ENCODE measurements at places on chromosomes 1 and 21.

GRCh38 chr1:5509664-5510452 is 482.4 kb downstream of the NPHP4 start:
- ATAC-seq, result peak; percentile 35

- ATAC-seq, result no peak
These were observed 20.6 kb downstream of the LUZP1 start for GRCh38 chr1:23148084-23148483.

DNA sequence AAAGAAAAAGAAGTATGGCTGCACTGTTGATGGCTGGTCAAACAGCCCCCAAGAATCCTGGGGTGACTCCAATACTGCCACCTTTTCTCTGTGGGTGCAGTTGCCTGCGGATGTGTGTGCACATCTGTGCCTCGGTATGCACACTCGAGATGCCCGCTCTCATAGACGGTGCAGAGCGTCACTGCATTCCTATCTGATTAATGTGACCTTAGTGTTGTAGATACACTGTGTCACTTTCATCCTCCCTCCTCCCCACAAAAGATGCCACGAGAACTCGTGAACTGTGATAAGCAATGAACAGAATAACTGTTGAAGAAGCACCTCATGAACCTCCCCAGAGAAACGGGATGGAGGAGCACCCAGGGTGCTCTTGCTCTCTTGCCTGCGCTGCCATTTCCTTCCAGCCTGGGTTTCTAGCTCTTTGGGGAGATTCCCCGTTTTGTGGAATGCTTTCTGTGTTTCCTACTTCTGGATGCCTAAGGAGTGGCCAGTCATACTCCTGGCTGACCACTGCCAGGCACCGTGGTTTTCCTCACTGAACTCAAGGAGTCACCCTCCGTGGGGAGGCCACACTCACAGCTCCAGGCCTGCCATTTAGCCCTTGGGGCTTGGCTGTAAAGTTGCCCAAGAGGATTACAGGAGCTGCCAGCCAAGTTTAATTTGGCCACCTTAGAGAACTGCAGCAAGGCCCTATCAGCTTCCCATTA is 32.0 kb downstream of the NTPCR start:
- ATAC-seq, result no peak

- ATAC-seq, result no peak
These were observed 23.8 kb upstream of the KIF26B start for GRCh38 chr1:245131026-245131393.

DNA sequence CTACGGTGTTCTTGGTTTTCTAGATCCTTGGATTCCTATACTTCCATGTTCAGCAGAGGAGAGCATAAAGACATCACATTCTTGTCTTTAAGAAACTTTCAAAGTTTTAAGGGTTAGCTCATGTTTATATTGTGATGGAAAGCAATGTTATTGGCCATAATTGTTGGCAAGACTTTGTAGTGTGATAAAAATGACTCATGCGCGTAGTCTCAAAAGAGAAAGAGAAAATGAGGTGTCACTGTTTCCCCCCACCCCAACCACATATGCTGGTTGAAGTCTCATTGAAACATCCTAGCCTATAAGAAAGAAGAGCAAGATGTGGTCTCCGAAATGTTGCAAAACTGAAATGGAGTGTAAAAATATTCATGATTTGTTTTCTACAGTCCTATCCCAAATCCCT is 348.8 kb downstream of the PTBP2 start:
- no peak for ATAC-seq

- peak; percentile 10 for ATAC-seq
These were observed 1.2 kb upstream of the FHAD1 start for GRCh38 chr1:15245593-15246360.

DNA sequence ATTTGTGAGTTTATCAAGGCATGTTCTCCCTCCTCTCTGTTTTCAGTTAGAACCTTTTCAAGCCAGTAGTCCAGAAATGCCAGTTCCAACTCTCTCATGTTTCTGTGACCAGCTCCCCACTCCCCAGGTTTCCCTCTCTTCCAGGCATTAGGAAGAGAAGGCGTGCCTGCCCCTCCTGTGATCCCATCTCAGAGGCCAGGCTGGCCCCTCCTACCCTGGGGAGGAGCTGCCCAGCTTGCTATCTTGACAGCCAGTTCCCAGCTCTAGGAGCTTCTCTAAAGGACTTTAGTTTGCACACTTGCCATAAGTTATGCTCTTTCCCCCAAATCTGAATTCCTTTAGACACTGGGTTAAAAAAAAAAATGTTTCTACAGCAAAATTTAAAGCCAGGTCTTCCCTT is 8.9 kb downstream of the HYI start:
- ATAC-seq, result no peak

- ATAC-seq, result no peak
These were observed 684 bp downstream of the LTN1 start for GRCh38 chr21:28991861-28992525.

GRCh38 chr1:62800281-62800680 is 16.3 kb downstream of the ATG4C start:
- ATAC-seq, result no peak

DNA sequence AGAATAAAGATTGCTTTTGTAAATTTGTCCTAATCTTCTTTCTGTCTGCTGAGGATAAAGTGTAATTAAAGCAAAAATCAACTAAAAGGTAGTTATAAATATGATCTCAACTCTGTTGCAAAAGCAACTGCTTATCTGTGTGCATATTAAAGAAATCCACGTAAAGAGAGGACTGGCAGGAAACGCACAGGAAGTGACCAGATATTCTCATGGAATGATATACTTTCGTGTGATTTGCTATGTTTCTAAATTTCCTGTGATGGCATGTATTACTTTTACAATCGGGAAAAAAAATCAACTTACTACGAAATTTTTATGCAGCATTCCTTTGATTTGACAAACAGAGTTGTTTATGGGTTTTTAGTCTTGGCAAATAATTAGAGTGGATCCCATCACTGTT is 75.4 kb downstream of the RGS2 start:
- no peak for ATAC-seq

- peak; percentile 58 for ATAC-seq
These were observed 52.3 kb upstream of the ADAM30 start for GRCh38 chr1:119948342-119949214.

- peak; percentile 60 for ATAC-seq
These were observed 690 bp downstream of the C1orf216 start for GRCh38 chr1:35717911-35718476.

DNA sequence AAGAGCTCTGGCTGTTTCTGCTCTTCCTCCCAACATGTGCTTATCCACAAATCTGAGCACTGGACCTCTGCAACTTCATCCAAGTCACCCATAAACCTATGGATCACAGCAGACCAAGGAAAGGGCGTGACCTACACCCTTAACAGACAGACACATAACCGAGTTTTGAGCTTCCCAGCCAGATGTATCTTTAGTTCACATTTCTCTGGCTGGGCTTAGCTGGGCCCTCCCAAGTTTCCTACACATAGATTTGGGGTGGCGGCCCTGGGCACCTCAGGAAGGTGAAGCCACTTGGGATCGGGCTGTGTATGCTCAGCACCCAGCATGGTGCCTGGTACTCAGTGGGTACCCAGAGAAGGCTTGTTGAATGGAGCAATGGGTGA is 26.4 kb downstream of the FAAH start:
- no peak for ATAC-seq

- no peak for ATAC-seq
These were observed 14.2 kb downstream of the PTPN14 start for GRCh38 chr1:214537219-214537618.

- no peak for ATAC-seq
These were observed 90.8 kb downstream of the DDAH1 start for GRCh38 chr1:85374160-85374559.

DNA sequence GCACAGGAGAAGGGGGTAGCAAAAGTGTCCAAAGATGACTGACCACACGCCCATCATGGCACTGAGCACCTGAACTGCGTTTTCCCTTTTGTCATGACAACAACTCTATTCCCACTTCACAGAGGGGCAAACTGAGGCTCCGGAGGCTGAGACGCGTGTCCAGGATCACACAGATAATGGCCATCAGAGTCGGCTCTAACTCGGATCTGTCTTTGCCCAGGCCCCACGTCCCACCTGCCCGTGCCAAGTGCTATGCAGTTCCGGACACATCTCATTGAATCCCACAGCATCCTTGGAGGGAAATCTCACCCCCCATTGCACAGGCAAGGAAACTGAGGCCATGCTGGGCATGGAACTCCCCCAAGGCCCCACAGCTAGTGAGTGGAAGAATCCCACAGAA is 62.1 kb downstream of the MATN1 start:
- ATAC-seq, result no peak

- no peak for ATAC-seq
These were observed 167.2 kb upstream of the ATP1B1 start for GRCh38 chr1:168939110-168939946.

DNA sequence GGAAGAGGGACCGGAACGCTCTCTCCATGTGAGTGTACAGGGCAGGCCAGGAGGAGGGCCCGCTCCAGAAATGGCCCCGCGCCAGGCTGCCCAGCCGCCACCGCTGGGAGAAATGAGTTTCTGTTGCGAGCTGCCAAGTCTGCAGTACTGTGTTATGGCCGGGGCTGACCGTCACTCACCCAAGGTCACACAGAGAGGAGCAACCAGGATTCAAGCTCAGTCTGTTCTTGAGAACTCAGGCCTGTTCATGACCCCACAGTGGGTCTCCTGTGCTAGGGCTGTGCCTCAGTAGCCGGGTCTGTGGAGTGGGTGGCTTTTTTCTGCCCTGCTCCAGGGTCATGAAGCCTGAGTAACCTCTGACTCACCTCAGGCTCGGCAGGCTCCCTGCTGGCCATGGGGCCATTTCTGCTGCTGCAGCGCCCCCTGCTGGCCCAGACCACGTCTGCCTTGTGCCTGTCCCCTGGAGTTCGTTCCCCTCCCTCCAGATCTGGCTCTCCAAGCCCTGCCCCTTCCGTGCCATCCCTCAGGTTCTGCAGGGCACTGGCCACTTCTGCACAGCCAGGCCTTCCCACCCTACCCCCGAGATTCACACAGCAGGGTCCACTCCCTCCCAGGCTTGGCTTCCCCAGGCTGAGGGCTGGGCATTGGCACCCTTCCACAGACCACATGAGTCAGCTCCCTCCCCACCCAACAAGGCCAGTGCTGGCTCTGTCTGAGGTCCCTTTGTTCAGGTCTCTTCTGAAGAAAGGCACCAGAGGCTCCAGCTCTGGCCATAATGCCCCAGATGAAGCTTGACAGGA is 51.8 kb downstream of the EDN2 start:
- ATAC-seq, result peak; percentile 91

DNA sequence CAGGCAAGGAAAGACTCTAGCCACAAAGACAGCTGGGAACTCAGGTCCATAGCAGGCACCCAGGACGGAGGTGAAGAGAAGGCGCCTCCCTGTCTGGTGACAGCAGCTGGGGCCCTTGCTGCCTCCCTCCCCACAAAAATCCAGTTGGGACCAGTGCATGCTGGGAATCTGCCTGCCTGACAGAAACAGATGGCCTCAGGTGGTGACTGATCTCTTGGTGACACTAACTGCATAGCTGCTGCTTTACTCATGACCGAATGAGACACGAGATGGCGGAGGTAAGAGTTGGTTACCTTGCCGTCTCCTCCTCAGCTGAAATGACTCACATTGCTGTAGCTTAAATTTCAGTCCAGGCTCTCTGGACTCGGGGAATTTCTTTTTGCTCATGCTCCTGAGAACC is 130.3 kb downstream of the FGGY start:
- ATAC-seq, result no peak

GRCh38 chr1:204207136-204207616 is 6.6 kb downstream of the GOLT1A start:
- ATAC-seq, result peak; percentile 78

DNA sequence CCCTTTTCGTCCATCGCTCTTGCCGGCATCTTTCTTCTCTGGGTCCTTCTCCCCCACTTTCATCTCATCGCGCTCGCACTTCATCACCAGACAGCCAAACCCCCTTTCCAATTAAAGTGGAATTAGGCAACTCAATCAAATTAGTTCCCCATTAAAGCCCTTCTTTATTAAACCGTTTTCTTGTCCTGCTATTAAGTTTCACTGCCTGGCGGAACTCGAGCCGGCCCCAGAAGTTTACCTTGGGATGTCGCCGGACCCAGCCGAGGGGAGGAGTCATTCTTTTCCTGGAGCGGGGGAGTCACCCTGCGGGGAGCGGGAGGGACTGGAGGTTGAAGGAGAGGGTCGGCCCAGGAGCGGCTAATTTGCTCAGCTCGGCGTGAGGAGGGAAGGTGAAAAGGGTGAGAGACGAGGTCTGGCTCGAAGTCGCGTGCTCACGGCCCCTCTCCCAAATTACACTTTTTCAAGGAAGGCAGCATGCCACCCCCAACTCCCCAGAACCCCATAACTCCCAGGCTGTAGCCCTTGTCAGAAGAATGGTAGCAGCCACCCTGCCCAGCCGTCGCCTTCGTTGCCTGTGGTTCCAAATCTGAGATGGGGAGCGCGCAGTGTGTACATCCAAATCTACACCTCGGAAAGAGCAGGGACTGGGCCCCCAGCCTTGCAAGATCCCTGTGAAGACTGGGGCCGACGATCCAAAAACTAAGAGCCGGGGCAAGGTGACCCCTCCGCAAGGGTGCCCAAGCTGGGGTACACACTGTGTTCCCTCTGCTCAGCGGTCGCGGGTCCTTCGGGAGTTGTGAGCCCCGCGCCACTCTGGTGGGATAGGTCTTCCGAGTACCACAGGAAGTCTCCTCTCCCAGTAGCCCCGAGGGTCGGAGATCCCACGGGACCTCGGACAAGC is 6.4 kb downstream of the DMRTA2 start:
- ATAC-seq, result no peak

DNA sequence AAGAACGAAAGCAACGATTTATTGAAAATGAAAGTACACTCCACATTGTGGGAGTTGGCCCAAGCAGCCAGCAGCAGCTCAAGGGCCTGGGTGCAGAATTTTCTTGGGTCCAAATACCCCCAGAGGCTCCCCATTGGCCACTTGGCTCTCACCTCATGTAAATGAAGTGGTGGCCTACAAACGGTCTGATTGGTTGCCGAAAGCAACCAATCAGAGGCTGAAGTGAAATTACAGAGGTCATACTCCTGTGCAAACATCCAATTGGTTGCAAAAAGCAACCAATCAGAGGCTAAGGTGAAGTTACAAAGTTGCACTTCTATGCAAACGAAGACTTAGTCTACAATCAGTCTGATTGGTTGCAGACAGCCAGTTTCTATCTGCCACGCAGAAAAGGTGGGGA is 31.9 kb downstream of the FAM163A start:
- no peak for ATAC-seq

- ATAC-seq, result no peak
These were observed 61.0 kb downstream of the DNTTIP2 start for GRCh38 chr1:93817819-93818569.

GRCh38 chr1:76337542-76338219 is 263.1 kb downstream of the ST6GALNAC3 start:
- no peak for ATAC-seq

DNA sequence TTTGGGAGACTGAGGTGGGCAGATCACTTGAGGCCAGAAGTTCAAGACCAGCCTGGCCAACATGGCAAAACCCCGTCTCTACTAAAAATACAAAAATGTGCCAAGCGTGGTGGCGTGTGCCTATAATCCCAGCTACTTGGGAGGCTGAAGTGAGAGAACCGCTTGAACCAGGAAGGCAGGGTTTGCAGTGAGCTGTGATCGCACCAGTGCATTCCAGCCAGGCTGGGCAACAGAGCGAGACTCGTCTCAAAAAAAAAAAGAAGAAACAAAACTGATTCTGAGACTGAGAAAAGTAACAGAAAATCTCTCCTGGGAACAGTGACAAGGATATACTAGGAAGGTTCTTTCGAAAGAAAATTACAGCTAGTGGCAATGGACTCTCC is 20.9 kb downstream of the USP48 start:
- no peak for ATAC-seq

GRCh38 chr1:245578308-245578707 is 423.5 kb downstream of the KIF26B start:
- ATAC-seq, result no peak

Data from gastroesophageal sphincter (tissue), 4 donors.